ENCODE measurements at places on chromosomes 13 and 19.

GRCh38 chr13:63741029-63741813 is 2325.6 kb upstream of the PCDH20 start:
- DNase-seq = no peak

DNA sequence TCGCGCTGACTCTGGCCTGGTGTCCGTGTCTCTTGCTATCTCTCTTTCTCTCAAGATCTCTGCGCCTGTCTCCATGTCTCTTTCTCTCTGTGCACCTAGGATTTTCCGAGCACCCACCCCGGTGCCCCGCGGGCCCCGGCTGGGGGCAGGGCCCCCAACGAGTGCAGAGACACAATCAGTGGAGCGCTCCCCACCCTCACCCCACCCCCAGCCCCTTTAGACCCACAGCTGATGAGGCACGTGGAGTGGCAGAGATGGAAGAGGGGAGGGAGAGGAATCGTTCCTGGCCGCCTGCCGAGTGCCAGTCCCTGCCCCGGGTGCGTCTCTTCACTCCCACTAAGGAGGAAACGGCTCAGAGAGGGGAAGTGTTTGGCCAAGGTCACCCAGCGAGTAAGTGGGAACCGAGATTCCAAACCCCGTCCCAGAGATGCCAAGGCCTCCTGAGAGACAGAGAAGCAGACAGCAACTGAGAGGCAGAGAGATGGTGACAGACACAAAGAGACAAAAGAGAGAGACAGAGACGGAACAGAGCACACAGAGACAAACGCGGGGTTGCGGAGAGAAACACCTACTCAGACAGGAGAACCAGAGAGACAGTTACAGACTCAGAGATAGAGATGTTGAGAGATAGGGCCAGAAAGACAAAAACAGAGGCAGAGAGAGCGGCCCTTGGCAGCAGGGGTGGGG is 626 bp upstream of the BCL3 start:
- DNase-seq = no peak

DNA sequence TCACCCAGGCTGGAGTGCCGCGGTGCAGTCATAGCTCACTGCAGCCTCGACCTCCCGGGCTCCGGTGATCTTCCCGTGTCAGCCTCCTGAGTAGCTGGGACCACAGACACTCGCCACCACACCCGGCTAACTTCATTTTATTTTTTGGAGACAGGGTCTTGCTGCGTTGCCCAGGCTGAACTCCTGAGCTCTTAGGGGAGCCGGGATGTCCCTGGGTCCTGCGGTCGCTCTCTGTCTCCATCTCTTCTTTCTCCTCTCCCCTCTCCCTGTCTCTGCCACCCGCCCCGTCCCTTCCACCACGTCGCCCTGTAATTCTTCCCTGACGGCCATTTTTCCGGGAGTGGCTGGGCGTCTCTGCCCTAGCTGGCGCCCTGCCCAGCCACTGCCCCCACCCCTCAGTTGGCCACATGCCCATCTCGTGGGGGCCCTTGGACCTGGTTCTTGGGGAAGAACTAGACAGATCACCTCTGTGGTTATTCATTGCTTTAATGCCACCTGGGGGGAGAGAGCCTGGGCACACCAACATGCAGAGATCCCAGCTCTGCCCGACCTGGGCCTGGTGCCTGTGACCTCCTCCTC is 18.9 kb downstream of the ARID3A start:
- DNase-seq = no peak

GRCh38 chr13:65011378-65011777 is 2218.8 kb downstream of the PCDH9 start:
- DNase-seq = no peak

GRCh38 chr19:40055832-40056504 is at the start of gene ZNF780B:
Gene ZNF780B (minus strand): TSS chr19:40056231. CDS start chr19:40050332, 5,899 bp downstream.
- DNase-seq = peak; percentile 47

GRCh38 chr13:60135344-60135743 is 28.4 kb downstream of the DIAPH3 start:
- DNase-seq = no peak

DNA sequence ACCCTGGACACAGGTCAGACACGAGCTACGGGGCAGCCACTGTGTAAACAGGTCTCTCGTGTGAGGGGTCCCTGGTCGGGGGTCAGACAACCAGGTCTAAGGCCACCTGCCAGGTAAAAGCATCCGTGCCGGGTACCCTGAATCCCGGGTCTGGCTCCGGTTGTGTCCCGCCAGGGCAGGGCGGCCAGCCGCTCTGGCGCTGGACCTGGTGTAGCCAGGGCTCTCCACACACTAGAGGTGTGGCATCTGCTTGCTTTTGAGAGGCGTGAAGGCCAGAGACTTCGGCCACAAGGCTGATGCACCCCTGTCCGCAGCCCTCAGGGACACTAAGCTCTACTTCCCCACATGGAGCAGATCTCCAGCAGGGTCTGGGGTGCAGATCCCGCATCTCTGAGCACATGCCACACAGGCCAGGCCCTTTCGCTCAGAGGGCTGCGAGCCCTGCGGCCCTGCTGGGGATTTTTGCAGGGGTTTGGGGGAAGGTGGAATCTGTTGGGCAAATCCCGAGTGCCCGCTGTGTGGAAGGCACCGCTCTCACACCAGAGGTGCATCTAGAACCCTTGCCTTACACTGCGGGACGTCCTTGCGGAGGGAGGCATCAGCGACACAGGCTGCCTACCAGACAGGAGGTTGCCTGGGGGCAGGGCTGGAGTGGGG is 13.8 kb upstream of the TIMM13 start:
- DNase-seq = no peak

DNA sequence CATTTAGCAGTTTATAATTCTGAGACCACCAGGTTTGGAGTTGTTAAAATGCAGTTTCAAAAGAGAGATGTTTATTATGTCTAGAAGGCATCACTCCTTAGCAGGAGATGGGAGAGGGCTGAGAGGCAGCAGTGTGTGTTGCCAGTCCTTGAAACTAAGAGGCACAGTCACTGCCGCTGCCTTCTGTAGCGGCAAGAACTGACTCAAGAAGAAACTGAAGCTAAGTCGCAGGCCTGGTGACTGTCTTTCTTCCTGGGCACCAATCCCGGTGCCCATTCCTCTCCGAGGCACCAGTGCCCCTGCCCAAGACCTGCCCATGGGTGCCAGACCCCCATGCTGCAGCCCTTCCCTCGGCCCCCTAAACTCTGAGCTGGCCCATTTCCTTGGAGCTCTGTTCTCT is 20.1 kb downstream of the N4BP2L1 start:
- DNase-seq = no peak

GRCh38 chr19:28553005-28553404 is 659.9 kb downstream of the UQCRFS1 start:
- DNase-seq = no peak

DNA sequence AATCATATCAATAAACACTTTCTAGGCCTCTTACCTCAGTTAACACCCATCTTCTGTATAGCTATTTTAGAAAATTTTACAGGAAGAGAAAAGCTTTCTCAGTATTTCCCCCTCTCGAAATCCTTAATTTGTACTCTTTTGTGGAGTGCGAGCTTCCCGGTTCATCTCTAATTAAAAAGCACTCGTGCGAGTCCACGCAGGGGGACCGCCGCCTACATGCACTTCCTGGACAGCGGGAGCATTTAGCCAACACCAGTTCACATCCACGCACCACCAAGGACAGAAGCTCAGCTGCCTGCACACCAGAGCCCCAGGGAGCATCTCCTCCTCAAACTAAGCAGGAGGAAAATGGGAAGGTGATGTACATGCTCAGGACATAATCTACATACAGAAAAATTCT is 60.0 kb downstream of the RASA3 start:
- no peak for DNase-seq

DNA sequence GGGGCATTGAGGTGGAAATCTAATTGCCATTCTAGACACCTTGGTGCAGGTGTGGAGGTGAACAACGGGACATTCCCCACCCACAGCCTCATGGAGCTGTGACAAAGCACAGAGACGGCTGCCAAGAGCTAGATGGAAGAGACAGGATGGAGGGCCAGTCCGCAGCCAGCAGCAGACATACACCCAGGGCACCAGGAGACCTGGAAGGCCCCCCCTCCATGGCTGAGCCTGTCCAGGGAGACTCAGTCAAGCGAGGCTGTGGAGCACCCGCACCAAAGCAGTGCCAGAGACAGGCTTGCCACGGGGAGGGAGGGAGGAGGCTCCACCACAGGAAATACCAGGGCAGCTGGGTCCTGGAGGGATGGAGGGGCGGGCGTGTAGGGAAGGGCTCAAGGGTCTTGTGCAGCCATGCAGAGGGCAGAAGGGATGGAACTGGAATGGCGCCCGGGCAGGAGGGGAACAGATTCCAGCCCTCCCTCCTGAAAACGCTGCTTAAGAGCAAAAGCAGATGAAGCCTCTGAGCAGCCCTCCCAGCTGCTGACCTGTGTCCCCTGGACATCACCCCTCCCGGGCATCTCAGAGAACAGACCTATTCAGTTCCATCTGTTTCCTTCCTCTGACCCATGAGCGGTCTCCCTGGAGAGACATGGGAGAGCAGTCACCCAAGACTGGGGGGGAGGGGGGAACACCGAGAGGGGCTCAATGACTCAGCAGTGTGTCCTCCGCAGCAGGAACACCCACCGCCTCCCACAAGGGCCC is 14.4 kb downstream of the EPS15L1 start:
- no peak for DNase-seq

DNA sequence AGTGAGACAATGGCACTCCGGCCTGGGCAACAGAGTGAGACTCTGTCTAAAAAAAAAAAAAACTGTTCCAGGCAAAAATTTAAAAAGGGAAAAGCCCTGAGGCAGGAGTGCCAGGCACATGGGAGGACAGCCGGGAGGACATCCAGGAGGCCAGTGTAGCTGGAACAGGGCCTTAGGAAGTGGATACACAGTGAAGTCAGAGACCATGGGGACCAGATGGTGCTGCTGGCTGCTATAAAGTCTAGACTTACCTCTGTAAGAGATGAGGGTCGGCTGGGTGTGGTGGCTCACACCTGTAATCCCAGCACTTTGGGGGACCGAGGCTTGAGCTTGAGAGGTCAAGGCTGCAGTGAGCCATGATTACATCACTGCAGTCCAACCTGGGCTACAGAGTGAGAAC is 15.0 kb downstream of the HAS1 start:
- DNase-seq = no peak

DNA sequence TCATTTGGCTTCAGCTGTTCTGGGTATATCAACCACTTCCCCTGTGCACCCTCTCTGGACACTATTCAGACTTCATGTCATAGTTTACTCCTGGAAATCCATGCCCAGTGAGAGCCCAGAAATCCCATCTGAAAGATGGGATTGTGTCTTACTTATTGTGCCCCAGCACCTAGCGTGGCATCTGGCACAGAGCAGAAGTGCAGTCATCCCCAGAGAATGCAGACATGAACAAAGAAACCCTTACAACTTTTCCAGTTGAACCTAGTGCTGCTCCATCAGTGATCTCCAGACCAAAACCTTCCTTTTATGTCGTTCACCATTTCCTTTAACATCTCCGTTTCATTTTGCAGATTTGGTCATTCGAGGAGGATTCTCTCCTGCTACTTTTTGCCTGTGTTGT is 60.6 kb downstream of the MBNL2 start:
- DNase-seq = no peak

DNA sequence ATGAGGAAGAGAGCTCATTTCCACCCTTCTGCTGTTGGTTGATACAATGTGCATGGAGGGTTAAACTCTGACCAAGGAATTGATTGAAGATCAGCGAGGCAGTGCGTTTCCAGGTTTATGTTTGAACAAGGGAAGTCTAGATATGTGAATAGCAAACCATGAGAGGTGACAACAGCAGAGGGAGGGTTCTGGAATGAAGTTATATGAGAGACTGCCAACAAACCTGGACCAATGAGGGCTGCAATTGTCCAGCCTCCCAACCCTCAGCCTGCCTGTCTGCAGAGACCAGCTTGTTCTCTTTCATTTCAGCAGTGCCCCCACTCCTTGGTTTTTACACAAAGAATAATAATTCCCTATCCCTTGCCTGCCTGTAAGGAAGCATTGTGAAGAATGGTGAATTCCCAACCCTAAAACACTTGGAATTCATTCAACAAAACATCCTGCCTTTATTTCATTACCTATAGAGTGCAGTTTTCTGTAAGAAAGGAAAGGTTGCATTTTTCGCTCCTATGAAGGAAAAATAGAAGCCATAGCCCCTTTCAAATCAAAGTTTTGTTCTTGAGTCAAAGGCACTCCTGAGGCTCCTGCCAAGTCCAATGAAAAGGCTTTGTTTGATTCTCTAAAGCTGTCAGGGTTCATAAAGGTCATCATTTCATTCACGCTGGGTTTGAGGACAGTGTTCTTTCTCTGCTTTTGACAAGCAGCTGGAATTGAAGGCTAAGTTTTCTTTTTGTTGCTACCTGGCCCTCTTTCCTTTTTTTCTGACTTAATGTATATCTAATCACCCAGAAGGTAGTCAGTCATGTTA is 53.6 kb upstream of the ABCC4 start:
- no peak for DNase-seq

DNA sequence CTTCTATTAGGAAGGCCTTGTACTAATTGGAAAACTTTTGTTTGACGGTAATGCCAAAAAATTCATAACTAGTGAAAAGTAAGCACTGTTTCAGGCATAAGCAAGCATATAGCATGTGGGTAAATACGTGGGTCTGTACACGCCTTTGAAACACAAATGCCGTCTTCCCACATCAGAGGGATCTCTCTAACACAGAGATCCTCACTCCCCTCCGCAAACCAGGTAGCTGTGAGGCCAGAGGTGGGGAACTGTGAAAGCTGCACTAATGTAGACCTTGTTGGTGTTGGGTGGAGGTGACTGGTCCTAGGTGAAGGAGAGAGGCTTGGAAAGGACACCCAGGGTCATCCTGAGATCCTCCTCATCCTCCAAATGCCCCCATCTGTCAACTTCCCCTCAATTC is 16.0 kb upstream of the POU2F2 start:
- DNase-seq = no peak

DNA sequence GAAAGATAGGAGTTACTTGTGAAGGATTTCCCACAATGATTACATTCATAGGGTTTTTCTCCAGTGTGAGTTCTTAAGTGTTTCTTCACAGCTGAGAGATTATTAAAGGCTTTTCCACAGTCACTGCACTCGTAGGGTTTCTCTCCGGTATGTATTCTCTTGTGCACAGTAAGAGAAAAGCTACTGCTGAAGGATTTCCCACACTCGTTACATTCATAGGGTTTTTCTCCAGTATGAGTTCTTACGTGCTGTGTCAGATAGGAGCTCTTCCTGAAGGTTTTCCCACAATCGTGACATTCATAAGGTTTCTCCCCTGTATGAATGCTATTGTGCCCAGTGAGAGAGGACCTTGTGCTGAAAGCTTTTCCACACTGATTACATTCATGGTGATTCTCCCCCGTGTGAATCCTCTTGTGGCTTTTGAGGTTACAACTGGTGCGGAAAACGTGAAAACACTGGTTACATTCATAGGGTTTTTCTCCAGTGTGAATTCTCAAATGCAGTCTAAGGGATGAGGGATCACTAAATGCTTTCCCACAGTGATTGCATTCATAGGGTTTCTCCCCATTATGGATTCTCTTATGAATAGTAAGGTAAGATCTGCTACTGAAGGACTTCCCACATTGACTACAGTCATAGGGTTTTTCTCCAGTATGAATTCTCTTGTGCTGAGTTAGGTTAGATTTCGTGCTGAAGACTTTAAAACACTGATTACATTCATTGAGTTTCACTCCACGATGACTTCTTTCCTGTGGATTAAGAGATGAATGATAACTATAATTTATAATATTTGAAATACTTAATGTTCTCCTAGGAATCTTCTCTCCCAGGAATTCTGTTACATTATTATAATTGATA is 20.6 kb downstream of the ZNF558 start:
- no peak for DNase-seq

GRCh38 chr19:22807061-22807835 is 23.3 kb upstream of the ZNF99 start:
- DNase-seq = no peak

GRCh38 chr13:106481919-106482318 is 53.5 kb downstream of the EFNB2 start:
- DNase-seq = no peak

GRCh38 chr19:2775556-2776430 is 7.3 kb downstream of the SGTA start:
- DNase-seq = peak; percentile 47
